ENCODE measurements at places on chromosomes 12 and 14. TPM values are rescaled to one million over a fixed set of nuclear protein-coding genes. Genes with fewer than 3 reads are reported as not detected.

GRCh38 chr12:71639341-71639760 lies 24.3 kb downstream of the ZFC3H1 start:
- peak overlapping the region; percentile 42 for H3K27ac ChIP-seq
- peak; percentile 53 for DNase-seq
- peaks cover 2% of the 10 kb centered on the region for H3K36me3 ChIP-seq
- no peak overlapping the region for H3K4me3 ChIP-seq
- peaks cover 26% of the 10 kb centered on the region for H3K4me1 ChIP-seq
- no peaks in the 10 kb centered on the region for H3K27me3 ChIP-seq

- no peak overlapping the region for H3K4me3 ChIP-seq
- H3K27me3 ChIP-seq = no peaks in the 10 kb centered on the region
- H3K27ac ChIP-seq = no peak overlapping the region
- no peak for DNase-seq
Measured at GRCh38 chr12:30953951-30954751, 27.6 kb downstream of the TSPAN11 start.

DNA sequence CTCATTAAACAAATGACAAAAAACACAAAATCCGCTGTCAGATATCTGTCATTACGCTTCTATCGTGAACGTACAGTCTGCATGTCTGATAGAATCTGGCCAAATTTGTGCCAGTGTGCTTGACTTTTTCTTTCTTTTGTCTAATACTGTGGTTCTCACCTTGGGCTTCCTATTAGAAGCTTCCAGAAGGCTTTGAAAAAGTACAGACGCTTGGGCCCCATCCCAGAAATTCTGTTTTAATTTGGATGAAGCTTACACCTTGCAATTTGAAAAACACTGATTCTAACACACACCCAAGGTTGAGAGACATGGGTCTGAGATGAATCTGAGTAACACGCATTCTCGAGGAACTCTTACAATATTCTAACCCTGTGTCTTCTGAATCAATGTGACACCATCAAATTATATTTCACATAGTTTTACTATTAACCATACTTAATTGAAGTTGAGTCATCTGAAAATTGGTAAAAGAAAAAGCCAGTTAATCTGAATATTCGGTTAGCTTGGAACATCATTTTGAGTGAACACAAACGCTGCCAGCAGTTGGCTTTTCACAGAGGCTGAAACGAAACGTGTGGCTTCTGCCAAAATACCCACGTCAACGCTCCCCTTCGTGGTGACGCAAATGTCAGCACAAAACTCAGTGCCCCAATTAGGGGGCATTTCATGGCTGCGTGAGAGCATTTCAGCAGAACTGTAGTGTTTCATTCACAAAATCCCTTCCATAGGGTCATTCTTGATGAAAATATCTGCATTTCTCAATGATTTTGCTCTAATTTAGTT lies 420.5 kb downstream of the TMEM132D start:
- no peak for DNase-seq
- no peaks in the 10 kb centered on the region for H3K27me3 ChIP-seq

GRCh38 chr12:9866860-9867269 lies 2.3 kb downstream of the CLEC2B start:
- H3K27me3 ChIP-seq = no peaks in the 10 kb centered on the region
- H3K27ac ChIP-seq = no peak overlapping the region
- no peaks in the 10 kb centered on the region for H3K36me3 ChIP-seq
- no peak for DNase-seq

The PCED1B gene
- total RNA-seq = 7.0 TPM

The KIAA0586 gene
- total RNA-seq = 13.5 TPM

DNA sequence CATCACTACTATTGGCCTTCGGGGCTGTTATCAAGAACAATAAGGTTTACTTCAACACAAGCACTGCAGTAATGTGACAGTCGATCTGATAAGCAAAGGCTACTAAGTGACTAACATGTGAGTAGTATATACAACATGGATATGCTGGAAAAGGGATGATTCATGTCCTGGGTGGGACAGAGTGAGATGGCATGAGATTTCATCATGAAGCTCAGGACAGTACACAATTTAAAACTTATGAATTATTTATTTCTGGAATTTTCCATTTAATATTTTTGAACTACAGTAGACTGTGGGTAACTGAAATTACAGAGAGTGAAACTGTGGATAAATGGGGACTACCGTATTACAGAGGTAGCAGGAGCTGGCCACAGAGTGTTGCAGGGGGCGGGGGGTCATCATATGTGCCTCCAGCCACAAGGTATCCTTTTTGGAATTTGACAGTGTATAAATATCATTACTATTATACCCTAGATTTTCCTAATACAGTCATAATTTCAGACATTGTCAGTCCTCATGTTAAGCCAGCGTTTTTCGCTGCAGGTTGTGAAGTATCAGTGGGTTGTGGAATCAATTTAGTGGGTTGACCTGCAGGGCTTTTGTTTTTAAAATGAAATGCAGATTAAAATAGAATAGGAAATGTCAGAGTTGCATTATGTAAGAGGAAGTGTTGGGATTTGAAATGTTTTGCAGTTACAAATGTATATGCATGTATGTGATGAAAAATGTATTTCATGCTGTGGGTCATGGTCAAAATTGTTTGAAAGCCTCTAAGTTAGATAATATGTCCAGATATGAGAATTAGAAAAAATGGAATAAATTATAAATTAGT lies 148.0 kb upstream of the NUDT4 start:
- no peak overlapping the region for H3K27ac ChIP-seq
- H3K36me3 ChIP-seq = no peaks in the 10 kb centered on the region
- no peak overlapping the region for H3K4me3 ChIP-seq
- H3K27me3 ChIP-seq = no peaks in the 10 kb centered on the region

DNA sequence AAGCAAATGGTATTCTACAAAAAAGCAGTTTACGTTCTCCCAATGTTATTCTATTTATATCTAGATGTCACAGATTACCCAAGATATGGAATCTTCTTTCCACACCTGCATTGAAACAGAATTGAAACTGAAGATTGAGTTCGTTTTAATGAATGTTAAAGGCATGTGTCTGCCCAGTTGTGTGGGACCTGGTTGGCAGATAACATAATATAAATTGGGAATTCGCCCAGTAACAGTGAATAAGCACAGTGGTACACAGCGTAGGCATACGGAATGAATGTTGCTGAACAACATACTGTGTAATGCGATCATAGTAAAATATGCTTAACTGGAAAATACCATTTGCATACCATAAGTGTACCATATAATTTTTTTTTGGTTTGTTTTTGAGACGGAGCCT lies 4.3 kb downstream of the KHNYN start:
- H3K27ac ChIP-seq = no peak overlapping the region
- H3K27me3 ChIP-seq = no peaks in the 10 kb centered on the region
- DNase-seq = no peak
- H3K4me3 ChIP-seq = no peak overlapping the region

DNA sequence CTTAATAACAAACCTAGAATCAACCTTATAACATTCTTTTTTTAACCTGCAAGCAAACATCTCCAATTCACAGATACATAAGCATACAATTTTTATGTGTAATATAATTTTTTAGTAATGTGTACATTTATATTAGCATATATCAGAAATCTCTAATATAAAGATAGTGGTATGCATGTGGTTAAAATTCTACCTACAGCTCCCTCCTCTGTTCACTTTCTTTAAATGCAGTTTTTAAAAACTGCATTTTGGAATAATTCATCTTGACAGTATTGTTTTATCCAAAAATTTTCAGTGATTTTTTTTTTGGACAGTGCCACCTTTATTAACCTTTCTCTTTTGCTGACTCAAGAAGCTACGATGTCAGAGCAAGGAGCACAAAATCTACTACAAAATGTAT lies 13.2 kb upstream of the RXYLT1 start:
- no peaks in the 10 kb centered on the region for H3K4me1 ChIP-seq
- no peak overlapping the region for H3K4me3 ChIP-seq
- no peak for DNase-seq
- no peak overlapping the region for H3K27ac ChIP-seq

- no peak overlapping the region for H3K4me3 ChIP-seq
- no peak overlapping the region for H3K27ac ChIP-seq
- no peaks in the 10 kb centered on the region for H3K36me3 ChIP-seq
Measured at GRCh38 chr14:77250927-77251326, 20.1 kb downstream of the NGB start.

The TBPL2 gene
- total RNA-seq = not detected

GRCh38 chr12:92845329-92845728 lies 83.8 kb downstream of the EEA1 start:
- no peaks in the 10 kb centered on the region for H3K36me3 ChIP-seq
- H3K27ac ChIP-seq = no peak overlapping the region
- H3K4me1 ChIP-seq = peaks cover 12% of the 10 kb centered on the region
- no peak for DNase-seq
- no peaks in the 10 kb centered on the region for H3K27me3 ChIP-seq

The PPFIA2 gene
- not detected for total RNA-seq

The SLC25A47 gene
- not detected for total RNA-seq

The SYNDIG1L gene
- total RNA-seq = not detected

DNA sequence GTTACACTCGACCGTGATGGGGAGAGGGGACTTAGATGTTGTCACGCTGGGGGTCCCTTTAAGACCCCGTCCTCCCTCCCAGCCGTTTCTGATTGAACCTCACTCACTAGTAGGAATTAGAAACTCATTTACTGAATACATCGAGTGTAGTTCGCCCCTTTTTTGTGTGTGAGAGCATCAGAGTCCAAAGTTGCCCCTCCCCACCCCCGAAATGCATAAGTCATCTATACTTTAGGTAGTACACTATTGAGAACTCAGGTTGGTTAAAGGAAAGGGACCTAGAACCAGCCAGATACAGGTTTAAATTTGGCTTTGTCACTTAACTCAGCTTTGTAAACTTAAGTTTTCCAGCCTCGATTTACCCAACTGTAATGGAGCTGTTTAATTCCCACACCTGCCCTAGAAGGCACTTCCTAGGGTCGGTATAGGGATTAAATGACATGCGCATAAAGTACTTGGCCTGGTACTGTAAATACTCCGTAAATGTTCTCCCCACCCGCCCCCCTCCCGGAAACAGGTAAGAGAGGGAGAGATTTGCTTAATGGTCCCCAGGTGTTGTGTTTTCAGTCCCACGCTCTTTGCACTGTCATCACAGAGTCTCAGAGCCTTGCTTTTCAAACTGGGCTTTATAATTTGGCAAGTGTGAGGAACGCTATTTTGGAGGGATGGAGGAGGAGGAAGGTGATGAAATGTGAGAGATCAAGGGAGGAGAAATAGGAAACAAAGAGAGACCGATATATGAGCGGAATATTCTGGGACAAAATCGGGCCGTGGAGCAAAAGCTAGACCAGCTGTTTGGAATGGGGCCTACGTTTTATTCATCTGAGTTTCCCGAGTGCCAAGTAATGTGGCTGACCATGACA lies 897 bp downstream of the SUDS3 start:
- H3K4me1 ChIP-seq = peaks cover 7% of the 10 kb centered on the region

The KCNJ8 gene
- 88.7 TPM for total RNA-seq

DNA sequence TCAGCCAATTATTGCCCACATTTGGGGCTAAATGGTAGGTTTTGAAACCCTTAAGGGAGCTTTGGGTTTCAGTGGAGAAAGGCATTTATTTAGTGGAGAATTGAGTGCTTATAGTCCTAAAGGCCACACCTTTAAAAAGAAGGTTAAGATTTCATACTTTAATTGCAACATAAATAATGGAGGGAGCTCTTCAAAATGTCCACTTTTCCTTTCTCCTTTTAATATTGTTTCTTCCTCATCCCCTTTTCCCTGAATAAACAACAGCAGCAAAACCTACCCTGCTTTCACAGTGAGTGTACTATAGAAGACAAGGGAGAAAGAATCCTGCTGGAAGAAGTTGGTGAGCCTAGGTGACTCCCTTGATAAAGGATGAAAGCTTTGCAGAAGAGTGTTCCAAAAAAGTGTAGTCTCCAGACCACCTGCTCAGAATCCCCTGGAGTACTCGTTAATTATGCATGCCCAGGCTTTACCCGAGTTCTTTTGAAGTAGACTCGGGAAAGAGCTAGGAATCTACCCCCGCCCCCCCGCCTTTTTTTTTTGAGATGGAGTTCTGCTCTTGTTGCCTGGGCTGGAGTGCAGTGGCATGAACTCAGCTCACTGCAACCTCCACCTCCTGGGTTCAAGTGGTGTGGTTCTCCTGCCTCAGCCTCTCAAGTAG lies 11.5 kb upstream of the EID3 start:
- no peaks in the 10 kb centered on the region for H3K36me3 ChIP-seq
- no peak overlapping the region for H3K27ac ChIP-seq
- no peak for DNase-seq
- no peaks in the 10 kb centered on the region for H3K27me3 ChIP-seq

- no peaks in the 10 kb centered on the region for H3K27me3 ChIP-seq
- H3K4me1 ChIP-seq = no peaks in the 10 kb centered on the region
- no peak overlapping the region for H3K4me3 ChIP-seq
- no peak overlapping the region for H3K27ac ChIP-seq
- H3K36me3 ChIP-seq = no peaks in the 10 kb centered on the region
Measured at GRCh38 chr12:11657511-11657910, 8.0 kb downstream of the ETV6 start.
